ENCODE measurements at places on chromosomes 16 and 17. TPM values are rescaled to one million over a fixed set of nuclear protein-coding genes. Genes with fewer than 3 reads are reported as not detected.

Gene SNX20
- not detected for total RNA-seq

Gene TAT
- not detected for total RNA-seq

DNA sequence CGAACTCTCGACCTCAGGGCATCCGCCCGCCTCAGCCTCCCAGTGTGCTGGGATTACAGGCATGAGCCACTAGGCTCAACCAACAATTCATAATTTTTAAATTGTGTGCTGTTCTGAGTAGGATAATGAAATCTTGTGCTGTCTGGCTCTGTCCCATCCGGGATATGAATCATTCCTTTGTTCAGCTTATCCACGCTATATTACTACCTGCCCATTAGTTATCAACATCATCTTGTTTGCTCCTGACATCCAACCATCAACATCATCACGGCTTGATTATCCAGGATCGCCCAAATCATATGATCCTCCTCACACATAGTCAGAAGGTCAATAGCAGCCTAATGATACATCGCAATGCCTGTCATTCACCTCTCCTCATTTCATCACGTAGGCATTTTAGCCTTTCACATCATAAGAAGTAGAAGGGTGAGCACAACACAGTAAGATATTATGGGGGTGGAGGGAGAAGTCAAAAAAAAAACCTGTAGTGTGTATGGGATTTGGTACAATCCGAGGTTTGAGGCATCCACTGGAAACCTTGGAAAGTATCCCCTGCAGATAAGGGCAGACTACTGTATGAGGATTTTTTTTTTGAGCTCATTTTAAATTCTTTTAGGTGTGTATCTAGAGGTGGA, 77.0 kb upstream of the SIAH1 start:
- DNase-seq, result no peak

DNA sequence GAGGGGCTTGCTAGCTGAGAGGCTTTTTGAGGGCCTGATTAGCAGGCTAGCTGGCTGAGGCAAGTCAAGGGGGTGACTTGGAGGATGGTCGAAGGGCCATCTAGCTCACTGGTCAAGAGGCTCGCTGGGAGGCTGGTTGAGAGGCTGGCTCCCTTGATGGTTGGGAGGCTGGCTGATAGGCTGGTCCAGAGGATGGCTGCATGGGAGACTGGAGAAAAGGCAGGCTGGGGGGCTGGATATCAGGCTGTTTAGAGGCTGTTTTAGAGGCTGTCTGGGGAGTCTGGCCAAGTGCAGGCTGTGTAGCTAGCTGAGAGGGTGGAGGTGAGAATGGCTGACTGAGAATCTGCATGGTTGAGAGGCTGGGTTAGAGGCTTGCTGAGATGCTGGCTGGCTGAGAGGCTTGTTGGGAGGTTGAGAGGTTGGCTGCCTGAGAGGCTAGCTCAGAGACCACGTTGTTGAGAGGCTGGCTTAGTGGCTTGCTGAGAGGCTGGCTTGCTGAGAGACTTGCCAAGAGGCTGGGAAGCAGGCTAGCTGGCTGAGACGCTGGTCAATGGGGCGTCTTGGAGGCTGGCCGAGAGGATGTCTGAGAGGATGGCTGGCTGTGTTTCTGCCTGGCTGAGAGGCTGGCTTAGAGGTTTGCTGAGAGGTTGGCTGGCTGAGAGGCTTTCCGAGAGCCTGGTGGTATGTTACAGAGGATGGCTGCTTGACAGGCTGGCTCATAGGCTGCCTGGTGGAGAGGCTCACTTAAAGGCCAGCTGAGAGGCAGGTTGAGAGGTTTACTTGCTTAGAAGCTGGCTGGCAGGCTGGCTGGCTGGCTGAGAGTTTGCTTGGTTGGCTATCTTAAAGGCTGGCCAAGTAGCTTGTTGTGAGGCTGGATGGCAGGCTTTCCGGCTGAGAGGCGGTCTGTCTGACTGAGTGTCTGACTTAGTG, 36.6 kb upstream of the ACSM2B start:
- no peak for DNase-seq

DNA sequence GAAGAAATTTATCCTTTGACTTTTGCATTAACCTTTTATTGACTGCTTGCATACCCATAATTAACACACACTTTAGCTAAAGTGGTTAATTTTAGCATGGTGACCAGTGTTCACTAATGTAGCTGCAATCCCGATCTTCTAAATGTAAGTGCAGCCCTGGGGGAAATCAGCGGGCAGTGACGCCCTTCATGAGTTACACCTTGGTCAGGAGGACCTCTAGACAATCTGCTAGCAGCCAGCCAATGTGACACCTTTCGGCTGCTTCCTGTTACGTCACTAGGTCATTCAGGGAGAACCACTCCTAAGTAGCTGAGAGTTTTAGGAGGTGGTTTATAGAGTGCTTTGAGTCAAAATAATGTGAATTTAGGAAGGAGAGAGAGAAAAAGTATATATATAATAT, 180.5 kb downstream of the IRX3 start:
- no peak for DNase-seq

Gene NAGS
- 1.0 TPM for total RNA-seq
